ENCODE measurements at places on chromosomes 5 and 9. TPM values are rescaled to one million over a fixed set of nuclear protein-coding genes. Genes with fewer than 3 reads are reported as not detected.

Gene ZFYVE16
- 22.3 TPM for total RNA-seq

Gene CKMT2
- 0.07 TPM for total RNA-seq

Gene PCDHA9
- not detected for total RNA-seq

Gene TXNDC8
- not detected for total RNA-seq

Gene CDX1
- total RNA-seq, result not detected

Gene FOXD4L6
- 0.07 TPM for total RNA-seq

Gene SNCB
- total RNA-seq, result not detected

Gene CD180
- not detected for total RNA-seq

Gene IRGM
- total RNA-seq, result not detected

Gene PCDHGA12
- total RNA-seq, result 8.7 TPM

Gene KIF4B
- total RNA-seq, result 0.13 TPM

Gene POMT1
- 28.5 TPM for total RNA-seq

Gene FASTKD3
- total RNA-seq, result 13.3 TPM

DNA sequence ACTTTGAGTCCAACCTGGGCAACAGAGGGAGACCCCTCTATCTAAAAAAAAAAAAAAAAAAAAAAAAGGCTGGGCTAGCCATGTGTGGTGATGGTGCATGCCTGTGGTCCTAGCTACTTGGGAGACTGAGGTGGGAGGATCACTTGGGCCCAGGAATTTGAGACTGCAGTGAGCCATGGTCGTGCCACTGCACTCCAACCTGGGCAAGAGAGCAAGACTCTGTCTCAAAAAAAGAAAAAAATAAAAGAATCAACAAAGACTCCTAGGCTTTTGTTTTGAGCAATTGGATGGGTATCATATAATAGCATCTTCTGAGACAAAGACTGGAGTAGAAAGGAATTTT lies 481.7 kb upstream of the PAPPA start:
- no peak for DNase-seq

- no peak for DNase-seq
Observed at GRCh38 chr9:979983-980382, 3.5 kb downstream of the DMRT3 start.
